GM18507 (cell line): ENCODE measurements at places on chromosomes 6 and 20.

DNA sequence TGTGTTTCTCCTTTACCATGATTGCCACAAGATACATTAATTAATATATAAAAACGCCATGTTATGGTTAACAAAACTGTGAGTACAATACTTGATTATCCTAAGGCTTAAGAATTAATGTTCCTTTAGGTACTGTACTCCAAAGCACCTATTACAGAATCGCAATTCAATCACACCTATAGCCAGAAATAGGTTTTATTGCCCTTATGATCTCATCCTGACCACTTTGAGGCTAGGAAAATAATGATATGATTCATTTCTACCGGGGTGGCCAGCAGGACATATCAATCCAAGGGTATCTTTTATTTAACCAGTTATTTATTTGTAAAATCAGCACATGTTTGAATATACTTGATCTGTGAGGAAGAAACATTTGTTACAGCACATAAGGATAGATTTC, 396.6 kb upstream of the GJE1 start:
- no peak for DNase-seq

- no peak for DNase-seq
Measured at GRCh38 chr6:150987855-150988464, 122.5 kb downstream of the MTHFD1L start.

DNA sequence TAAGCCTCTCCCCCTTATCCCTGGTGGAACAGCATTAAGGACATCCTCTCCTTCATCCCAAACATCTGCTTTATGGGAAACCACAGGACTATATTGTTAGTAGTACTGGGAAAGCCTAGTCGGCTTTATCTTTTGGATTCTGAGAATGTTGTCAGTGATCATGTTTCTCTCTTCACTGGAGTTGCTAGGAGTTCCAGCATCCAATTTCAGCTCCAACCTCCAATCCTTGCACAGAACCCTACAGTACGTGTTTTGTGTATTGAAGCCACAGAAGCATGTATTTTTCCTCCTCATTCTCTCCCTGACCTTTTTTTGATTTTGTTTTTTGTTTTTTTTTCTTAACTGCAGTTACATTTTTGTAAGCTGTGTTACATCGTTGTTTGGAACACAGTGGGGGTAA, 84.0 kb downstream of the PHACTR3 start:
- no peak for DNase-seq

DNA sequence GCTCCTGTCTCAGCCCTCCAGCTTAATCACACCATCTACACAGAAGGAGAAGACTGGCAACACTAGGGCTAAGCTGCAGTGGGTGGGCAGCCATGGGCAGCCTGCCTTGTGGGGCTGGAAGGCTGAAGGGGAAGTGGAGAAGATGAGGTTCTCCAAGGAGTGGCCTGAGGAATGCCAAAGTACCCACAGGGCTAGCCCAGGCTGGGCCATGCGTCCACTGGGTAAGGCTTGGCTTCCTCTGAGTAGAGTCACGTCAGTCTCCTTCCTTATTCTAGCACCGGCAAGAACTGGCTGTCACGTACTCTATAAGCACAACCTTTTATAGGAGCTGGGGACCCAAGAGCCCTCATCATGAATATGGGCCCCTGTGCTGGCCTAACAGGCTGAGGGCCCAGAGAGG, 110.6 kb upstream of the SIRPA start:
- DNase-seq: no peak

GRCh38 chr6:170259278-170259677, 31.6 kb downstream of the DLL1 start:
- no peak for DNase-seq

GRCh38 chr20:10381477-10381876, 52.5 kb downstream of the MKKS start:
- DNase-seq: no peak

DNA sequence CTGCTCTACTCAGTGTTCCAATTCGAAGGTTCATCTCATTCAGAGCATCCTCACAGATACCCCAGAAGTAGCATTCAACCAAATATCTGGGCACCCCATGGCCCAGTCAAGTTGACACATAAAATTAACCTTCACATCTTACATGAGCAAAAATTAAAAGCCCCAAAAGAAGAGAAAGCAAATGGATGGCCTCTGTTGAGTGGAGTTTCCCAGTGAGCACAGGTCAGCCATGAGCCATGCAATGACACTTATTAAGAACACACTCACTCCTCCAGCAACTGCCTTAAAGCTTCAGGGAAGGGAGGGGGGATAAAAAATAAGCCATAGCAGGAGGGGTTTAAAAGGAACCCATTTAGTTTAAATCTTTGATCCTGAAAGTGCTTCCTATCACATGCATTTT, 14.6 kb upstream of the THBS2 start:
- no peak for DNase-seq

DNA sequence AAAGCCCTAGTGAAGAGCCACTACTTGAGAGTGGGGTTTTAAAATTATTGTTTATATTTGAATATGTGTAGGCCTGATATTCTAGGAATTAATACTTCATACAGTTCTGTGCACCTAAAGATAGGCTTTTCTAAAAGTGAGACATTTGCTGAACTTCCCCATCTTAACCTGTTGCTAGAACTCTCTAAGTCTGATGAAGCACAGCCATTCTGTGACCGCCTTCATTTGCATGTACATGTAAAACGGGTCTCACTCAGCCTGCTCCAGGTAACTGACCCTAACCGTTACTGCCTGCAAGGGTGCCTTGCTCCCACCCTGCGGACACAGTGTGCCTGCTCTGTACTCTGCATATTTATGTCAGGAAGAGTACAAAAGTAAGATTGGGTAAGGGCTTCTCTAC, 44.3 kb upstream of the IRF4 start:
- no peak for DNase-seq

- no peak for DNase-seq
Measured at GRCh38 chr6:9112544-9112943, 677.2 kb upstream of the SLC35B3 start.

DNA sequence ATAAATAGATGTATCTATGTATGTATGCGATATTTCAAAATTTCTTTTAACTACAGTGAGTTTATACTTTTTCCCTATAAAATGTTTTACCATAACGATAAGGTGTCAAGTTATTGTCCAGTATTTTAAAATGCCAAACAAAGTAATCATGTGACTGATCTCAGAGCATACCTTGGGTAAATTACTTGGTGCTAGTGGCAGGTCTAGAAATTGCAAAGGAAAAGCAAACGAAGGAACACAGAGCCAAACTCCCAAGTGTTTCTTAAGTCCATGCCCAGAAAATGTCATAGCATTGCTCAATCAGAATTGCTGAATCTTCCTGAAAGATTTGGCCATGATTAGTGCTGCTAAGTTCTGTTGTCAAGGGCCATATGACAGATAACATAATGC, 77.5 kb downstream of the CAP2 start:
- DNase-seq: no peak
